CD4-positive, CD25-positive, alpha-beta regulatory T cell (primary cell): ENCODE measurements at places on chromosomes 1 and 21. TPM values are rescaled to one million over a fixed set of nuclear protein-coding genes. Genes with fewer than 3 reads are reported as not detected.

DNA sequence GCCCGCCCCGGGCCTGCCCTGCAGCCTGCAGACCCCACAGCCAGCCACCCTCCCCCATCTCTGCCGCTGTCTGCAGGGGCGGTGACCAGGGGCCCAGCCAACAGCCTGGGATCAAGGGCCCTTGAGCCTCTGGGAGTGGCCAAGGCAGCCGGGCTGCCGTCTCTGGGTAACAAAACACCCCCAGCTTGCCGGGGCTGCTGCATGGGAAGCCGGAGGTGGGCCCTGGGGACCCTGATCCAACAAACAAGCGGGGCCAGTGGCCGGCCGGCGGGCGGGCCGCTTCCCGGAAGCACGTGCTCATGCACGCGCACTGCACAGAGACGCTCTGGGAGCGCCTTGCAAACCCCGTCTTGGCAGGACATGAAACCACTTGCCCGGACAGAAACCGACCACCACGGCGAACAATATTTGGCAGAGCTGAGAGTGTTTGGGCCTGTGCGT, 13.2 kb downstream of the MEGF6 start:
- no peak overlapping the region for H3K4me3 ChIP-seq
- H3K4me1 ChIP-seq, result peaks cover 21% of the 10 kb centered on the region
- DNase-seq, result no peak

GRCh38 chr1:77024500-77024899, 157.2 kb downstream of the ST6GALNAC5 start:
- H3K4me1 ChIP-seq, result no peaks in the 10 kb centered on the region
- no peak overlapping the region for H3K4me3 ChIP-seq
- no peak for DNase-seq
- H3K27ac ChIP-seq, result no peak overlapping the region
- H3K36me3 ChIP-seq, result no peaks in the 10 kb centered on the region

DNA sequence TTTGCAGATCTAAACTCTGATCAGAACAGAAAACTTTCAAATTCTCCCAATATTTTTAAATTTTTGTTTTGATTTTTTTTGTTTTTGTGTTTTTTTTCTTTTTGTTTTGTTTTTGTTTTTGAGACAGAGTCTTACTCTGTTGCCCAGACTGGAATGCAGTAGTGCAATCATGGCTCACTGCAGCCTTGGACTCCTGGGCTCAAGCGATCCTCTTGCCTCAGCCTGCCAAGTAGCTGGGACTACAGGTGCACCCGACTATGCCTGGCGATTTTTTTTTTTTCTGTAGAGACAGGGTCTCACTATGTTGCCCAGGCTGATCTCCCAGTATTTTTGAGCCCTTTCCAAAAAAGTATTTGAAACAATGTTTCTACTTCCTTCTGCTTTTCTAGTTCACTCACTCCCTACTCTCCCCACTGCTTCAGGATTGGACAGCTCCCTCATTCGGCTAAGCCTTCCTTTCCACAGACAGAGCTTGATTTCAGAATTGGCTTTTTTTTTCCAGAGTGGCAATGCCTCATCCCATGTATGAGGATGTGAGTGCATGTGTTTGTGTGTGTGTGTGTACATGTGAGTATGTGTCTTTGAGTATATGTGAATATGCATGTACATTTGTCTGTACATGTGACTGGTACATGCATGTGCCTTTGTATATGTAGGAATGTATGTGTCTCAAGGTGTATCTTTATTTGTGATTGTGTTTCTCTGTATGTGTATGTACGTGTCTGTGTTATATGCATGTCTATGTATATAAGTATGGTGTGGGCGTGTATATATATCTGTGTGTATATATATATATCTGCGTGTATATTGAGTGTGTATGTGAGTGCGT, 11.9 kb downstream of the LHX4 start:
- no peaks in the 10 kb centered on the region for H3K4me1 ChIP-seq
- H3K36me3 ChIP-seq, result no peaks in the 10 kb centered on the region
- no peak for DNase-seq
- H3K27ac ChIP-seq, result no peak overlapping the region
- peaks cover 46% of the 10 kb centered on the region for H3K27me3 ChIP-seq
- no peak overlapping the region for H3K4me3 ChIP-seq

GRCh38 chr1:10787286-10787685, 9.2 kb downstream of the CASZ1 start:
- DNase-seq, result no peak
- H3K27ac ChIP-seq, result no peak overlapping the region
- H3K27me3 ChIP-seq, result peaks cover 8% of the 10 kb centered on the region
- no peaks in the 10 kb centered on the region for H3K4me1 ChIP-seq

- H3K4me3 ChIP-seq, result no peak overlapping the region
- H3K4me1 ChIP-seq, result no peaks in the 10 kb centered on the region
- H3K27ac ChIP-seq, result no peak overlapping the region
- DNase-seq, result no peak
- H3K27me3 ChIP-seq, result no peaks in the 10 kb centered on the region
These were observed 77.5 kb downstream of the RPAP2 start for GRCh38 chr1:92376345-92376744.

- H3K27ac ChIP-seq, result no peak overlapping the region
- H3K4me1 ChIP-seq, result peaks cover 6% of the 10 kb centered on the region
- no peaks in the 10 kb centered on the region for H3K27me3 ChIP-seq
- H3K4me3 ChIP-seq, result no peak overlapping the region
- no peak for DNase-seq
- H3K36me3 ChIP-seq, result peaks cover 5% of the 10 kb centered on the region
These were observed 20.1 kb downstream of the GALNT2 start for GRCh38 chr1:230087028-230087716.

DNA sequence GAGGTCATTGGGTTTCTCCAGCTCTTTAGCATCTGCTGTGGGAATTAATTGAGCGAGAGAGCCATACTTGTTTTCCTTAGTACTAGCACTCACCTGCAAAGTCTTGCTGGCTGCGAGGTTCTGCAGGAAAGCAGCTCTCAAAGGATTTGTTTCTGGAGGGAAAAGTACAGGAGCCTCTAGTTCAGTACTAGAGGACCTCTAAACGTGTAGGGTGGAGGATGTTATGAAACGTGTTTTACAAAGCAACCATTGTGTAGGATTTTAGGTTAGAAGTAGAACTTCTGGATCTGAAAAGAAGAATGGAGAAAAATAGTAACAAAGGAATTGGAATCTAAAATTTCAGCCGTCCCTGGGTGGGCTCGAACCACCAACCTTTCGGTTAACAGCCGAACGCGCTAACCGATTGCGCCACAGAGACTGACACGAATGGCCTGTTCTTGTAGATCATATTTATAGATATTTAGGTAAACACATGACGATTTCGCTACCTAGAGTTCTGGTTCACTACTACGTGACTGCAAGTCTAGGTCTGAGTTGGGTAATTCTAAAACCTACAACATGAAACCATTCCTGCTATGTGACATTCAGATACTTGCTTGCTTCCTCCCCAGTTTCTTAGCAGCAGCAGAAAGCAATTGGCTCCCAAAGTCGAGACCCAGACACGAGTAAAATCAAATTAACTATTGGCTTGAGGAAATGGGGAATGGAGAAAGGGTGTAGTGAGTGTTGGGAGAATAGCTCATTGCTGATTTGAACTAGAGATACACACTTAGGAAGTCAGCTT, 60.2 kb upstream of the CFAP126 start:
- no peaks in the 10 kb centered on the region for H3K4me1 ChIP-seq
- H3K4me3 ChIP-seq, result no peak overlapping the region
- H3K27me3 ChIP-seq, result peaks cover 20% of the 10 kb centered on the region

- peaks cover 4% of the 10 kb centered on the region for H3K4me1 ChIP-seq
- no peak overlapping the region for H3K4me3 ChIP-seq
- no peaks in the 10 kb centered on the region for H3K36me3 ChIP-seq
- no peak for DNase-seq
These were observed 13.0 kb downstream of the UMODL1 start for GRCh38 chr21:42084079-42084478.

GRCh38 chr1:167434306-167434705, 84.0 kb downstream of the CD247 start:
- DNase-seq, result no peak
- no peaks in the 10 kb centered on the region for H3K27me3 ChIP-seq
- peak overlapping the region; percentile 62 for H3K27ac ChIP-seq
- H3K36me3 ChIP-seq, result peaks cover 87% of the 10 kb centered on the region
- H3K4me1 ChIP-seq, result peaks cover 87% of the 10 kb centered on the region

DNA sequence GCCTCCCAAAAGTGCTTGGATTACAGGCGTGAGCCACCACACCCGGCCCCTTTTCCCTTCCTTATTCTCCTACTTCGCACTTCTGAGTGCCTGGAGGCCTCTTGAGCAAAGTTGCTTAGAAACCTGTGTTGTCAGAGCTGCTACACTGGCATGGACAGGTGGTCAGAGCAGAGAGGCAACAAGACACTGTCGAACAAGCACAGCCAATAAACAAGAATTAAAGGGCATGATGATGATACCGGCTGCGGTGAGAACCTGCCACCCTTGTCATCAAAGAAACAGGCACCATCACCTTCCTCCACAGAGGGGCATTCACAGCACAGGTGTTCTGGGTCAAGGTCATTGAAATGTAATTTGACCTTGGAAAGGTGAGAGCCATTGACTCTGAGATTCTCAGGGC, 23.3 kb downstream of the STUM start:
- H3K4me3 ChIP-seq, result no peak overlapping the region
- no peaks in the 10 kb centered on the region for H3K36me3 ChIP-seq

GRCh38 chr1:10601342-10602070, 126.8 kb downstream of the PEX14 start:
- H3K4me3 ChIP-seq, result no peak overlapping the region
- H3K36me3 ChIP-seq, result peaks cover 18% of the 10 kb centered on the region
- DNase-seq, result no peak
- no peaks in the 10 kb centered on the region for H3K27me3 ChIP-seq

DNA sequence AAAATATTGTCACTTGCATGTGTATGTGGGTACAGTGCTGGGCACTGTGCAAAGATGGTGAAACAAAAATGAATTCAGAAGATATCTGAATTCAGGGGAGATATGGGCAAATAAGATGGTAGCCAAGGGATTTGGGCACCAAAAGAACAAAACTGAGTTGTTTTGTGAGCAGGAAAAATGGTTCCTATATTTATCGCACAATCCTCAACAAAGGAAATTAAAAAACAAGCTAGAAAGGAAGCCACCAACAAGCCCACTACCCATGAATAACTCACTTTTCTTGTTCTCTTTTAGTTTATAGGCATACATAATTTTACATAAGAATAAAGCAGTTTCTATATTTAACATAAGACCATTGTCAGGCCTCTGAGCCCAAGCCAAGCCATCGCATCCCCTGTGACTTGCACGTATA, 40.7 kb upstream of the VASH2 start:
- DNase-seq, result no peak
- no peaks in the 10 kb centered on the region for H3K36me3 ChIP-seq
- no peak overlapping the region for H3K27ac ChIP-seq
- no peaks in the 10 kb centered on the region for H3K4me1 ChIP-seq
- H3K4me3 ChIP-seq, result no peak overlapping the region
- H3K27me3 ChIP-seq, result no peaks in the 10 kb centered on the region

DNA sequence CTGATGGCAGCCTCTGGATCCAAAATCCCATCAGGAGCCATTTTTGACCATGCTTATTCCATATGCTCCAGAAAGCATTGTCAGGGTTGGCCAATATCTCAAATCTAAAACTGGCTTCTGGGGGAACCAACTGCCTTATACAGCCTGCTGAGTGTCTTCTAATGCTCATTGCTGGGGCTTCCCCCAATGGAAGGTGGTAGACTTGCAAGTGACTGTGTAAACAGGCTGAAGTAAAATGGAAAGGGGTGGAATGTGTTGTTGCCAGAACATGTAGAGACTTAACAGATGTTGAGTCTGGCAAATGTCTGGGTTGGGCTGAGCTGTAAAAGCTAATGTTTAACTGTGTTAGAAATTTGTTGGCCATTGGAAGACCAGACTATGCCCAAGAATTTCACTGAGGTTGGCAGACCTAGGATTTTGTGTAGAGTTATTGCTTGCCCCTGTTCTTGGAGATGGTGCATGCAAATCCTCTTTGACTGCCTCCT, 22.7 kb upstream of the LRIF1 start:
- H3K27me3 ChIP-seq, result peaks cover 13% of the 10 kb centered on the region
- H3K4me1 ChIP-seq, result no peaks in the 10 kb centered on the region
- DNase-seq, result no peak
- H3K27ac ChIP-seq, result no peak overlapping the region

DNA sequence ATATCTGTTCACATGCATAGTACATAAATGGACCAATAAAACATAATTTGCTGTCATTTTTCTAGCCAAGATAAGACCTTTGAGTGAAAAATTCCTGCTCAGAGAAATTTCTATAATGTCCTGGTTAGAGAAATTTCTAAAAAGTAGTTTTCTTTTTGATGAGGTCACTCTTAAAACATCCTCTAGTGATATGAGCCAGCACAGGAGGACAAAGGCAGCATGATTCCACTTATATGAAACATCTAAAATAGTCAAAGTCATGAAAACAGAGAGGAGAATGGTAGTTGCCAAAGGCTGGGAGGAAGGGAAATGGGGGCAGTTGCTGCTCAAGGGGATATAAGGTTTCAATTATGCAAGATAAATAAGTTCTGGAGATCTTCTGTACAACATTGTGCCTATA, 239.4 kb downstream of the BACH1 start:
- no peaks in the 10 kb centered on the region for H3K36me3 ChIP-seq
- H3K27ac ChIP-seq, result no peak overlapping the region
- DNase-seq, result no peak
- no peaks in the 10 kb centered on the region for H3K4me1 ChIP-seq
- H3K27me3 ChIP-seq, result no peaks in the 10 kb centered on the region

- H3K4me1 ChIP-seq, result no peaks in the 10 kb centered on the region
- H3K36me3 ChIP-seq, result no peaks in the 10 kb centered on the region
These were observed 38.6 kb upstream of the GADD45A start for GRCh38 chr1:67646145-67647035.

DNA sequence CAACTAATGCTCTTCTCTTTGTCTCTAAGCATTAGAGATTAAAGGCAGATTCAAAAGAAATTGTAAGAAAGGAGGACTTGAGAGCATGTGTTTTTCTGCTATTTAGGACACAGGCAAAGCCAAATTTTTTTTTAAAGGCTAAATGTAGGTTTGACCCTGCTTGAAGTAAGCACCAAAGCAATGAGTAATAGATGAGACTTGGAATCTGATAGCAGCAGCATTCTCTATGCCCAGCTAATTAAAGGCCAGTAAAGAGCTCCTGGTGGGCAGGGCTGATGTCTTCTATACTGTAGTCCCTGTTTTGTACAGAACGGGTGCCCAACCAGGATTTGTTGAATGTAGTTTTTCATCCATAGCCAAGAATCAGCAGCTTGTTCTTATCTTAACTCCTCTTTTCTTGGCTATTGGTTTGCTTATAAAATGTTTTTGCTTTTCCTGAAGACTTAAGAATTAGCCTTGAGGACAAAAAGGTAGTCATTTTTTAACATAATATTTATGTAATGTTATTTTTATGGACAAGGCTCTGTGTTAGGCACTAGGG, 179.6 kb downstream of the LMO4 start:
- no peaks in the 10 kb centered on the region for H3K36me3 ChIP-seq
- no peaks in the 10 kb centered on the region for H3K27me3 ChIP-seq
- no peak overlapping the region for H3K27ac ChIP-seq
- no peaks in the 10 kb centered on the region for H3K4me1 ChIP-seq
- no peak overlapping the region for H3K4me3 ChIP-seq

GRCh38 chr1:43779266-43779665, 71.9 kb downstream of the ST3GAL3 start:
- no peak overlapping the region for H3K4me3 ChIP-seq
- H3K27ac ChIP-seq, result no peak overlapping the region
- H3K27me3 ChIP-seq, result no peaks in the 10 kb centered on the region
- no peak for DNase-seq
- H3K4me1 ChIP-seq, result no peaks in the 10 kb centered on the region

- DNase-seq, result peak; percentile 64
- no peaks in the 10 kb centered on the region for H3K36me3 ChIP-seq
- peak overlapping the region; percentile 71 for H3K4me3 ChIP-seq
These were observed 855 bp upstream of the IVNS1ABP start for GRCh38 chr1:185317886-185318310.

TPTE gene
- not detected for total RNA-seq

OR2L5 gene
- total RNA-seq, result not detected
